ENCODE measurements at places on chromosomes 1 and 21. TPM values are rescaled to one million over a fixed set of nuclear protein-coding genes. Genes with fewer than 3 reads are reported as not detected.

DNA sequence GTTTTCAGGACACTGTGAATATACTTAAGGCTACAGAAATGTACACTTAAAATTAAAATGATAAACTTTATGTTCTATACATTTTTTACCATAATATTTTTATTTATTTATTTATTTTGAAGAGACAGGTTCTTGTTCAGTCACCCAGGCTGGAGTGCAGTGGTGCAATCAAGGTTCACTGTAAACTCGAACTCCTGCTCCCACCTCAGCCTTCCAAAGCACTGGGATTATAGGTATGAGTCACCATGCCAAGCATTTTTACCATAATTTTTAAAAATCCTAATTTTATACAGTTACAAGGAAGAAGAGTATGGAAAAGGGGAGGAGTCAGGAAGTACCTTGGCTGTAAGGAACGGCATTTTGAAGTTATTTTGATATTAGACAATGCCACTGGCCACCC, 23.6 kb upstream of the ANGPTL3 start:
- no peak overlapping the region for H3K4me3 ChIP-seq
- H3K36me3 ChIP-seq, result peaks cover 5% of the 10 kb centered on the region
- no peaks in the 10 kb centered on the region for H3K27me3 ChIP-seq
- H3K4me1 ChIP-seq, result no peaks in the 10 kb centered on the region
- no peak for DNase-seq

DNA sequence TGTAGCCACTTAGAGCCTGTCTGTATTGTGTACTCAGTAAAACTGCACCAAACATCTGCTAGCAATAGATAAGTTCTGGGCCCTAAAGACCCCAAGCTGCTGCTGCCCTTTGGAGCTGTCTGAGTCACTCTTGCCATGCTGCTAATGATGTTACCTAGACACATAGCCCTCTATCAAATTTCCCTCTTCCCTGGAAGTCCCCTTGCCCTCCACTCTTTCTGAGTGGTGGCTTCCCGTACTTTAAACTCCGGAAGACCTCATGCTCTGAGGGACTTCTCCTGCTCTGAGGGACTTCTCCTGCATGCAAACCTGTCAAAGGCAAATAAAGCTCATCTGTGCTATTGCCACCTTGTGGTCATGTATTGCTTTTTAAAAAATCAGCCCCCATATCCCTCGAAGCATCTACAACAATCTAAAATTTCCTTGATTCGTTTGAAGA, 34.0 kb downstream of the FH start:
- H3K27me3 ChIP-seq, result no peaks in the 10 kb centered on the region
- peak; percentile 73 for DNase-seq
- H3K27ac ChIP-seq, result no peak overlapping the region
- no peak overlapping the region for H3K4me3 ChIP-seq

DNA sequence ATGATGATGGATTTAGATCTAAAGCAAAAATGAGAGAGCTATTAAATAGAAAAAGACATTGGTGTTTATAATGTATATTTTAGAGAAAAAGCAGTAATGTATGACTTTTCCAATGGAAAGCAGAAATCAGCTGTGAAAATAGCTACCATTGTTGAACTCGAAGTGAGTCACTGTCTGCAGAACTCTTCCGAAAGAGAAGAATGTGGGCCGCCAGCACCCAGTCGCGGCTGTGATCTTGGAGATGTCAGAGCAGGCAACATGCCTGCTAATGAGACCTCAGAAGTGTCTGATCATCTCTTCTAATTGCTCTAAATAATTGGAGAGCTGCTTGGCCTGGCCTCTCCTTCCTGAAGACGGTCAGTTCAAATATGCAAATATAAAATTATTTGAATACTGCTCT, 333.6 kb upstream of the RUNX1 start:
- H3K27ac ChIP-seq, result no peak overlapping the region
- no peaks in the 10 kb centered on the region for H3K36me3 ChIP-seq
- no peak for DNase-seq
- H3K4me3 ChIP-seq, result no peak overlapping the region
- H3K27me3 ChIP-seq, result no peaks in the 10 kb centered on the region
- H3K4me1 ChIP-seq, result 0 out of 2 replicates have a peak, but pooled peaks cover 4% of the 10 kb centered on the region

DNA sequence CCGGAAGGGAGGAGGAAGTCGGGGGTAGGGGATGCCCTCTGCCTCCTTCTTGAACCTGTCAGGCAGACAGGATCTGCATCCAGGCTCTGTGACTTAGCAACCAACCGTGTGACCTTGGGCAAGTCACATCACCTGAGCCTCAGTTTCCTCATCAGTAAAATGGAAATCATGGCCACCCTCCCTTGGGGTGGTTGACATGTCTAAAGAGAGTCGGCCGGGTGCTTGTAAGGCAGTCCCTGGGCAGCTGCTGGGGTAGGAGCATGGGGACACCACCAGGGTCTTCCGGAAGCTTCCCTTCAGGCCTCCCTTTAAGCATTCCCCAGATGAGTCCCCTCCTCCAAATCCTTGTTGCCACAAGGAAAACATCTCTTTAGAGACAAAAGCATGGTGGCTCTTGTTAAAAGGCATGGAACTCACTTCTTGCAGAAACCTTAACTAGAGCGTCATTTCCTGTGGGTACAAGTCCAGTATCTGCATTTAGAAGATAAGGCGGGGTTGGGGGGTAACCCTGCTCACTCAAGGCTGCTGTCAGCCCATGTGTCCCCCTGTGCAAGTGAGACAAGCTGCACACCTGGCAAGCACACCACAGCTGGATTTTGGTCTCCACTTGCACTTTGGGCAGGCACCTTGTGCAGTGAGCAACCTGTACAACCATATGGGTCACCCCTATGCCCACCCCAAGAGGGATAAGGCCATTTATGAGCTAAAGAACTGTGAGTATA, 10.4 kb downstream of the CLCNKB start:
- no peaks in the 10 kb centered on the region for H3K36me3 ChIP-seq
- no peak overlapping the region for H3K27ac ChIP-seq
- no peak for DNase-seq
- no peaks in the 10 kb centered on the region for H3K27me3 ChIP-seq

- no peak for DNase-seq
- no peaks in the 10 kb centered on the region for H3K36me3 ChIP-seq
- H3K4me3 ChIP-seq, result no peak overlapping the region
- H3K27ac ChIP-seq, result no peak overlapping the region
- 0 out of 2 replicates have a peak, but pooled peaks cover 8% of the 10 kb centered on the region for H3K27me3 ChIP-seq
- H3K4me1 ChIP-seq, result no peaks in the 10 kb centered on the region
These were observed 131.8 kb downstream of the CAPN8 start for GRCh38 chr1:223533708-223534107.

DNA sequence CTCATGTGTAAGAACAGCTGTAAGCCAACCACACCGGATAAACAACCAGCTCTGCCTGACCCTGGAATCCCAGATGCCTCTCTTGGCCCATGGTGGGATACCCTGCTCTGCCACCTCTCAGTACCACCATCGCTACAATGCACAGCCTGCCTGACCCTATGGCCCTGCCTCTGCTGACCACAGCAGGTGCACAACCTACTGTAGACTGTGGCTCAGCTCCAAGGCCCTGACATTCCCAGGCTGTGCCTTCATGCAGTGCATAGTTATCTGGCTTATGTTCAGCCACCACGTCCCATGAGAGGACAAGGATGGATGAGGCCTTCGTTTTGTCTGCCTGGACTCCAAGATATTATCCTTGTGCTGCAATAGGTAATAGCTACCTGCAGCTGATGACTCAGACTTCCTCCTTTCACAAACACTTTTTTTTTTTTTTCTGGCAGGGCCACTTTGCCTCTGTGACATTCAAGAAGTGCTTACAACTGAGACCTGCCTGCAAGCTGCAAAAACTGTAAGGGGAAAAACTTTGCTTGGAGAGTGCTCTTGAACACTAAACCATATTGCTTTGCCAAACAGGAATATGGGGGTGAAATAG, 177.7 kb downstream of the URB2 start:
- H3K27me3 ChIP-seq, result peaks cover 24% of the 10 kb centered on the region
- DNase-seq, result peak; percentile 68
- no peak overlapping the region for H3K27ac ChIP-seq

GRCh38 chr21:42959728-42960127, 14.6 kb upstream of the PKNOX1 start:
- H3K27me3 ChIP-seq, result no peaks in the 10 kb centered on the region
- H3K27ac ChIP-seq, result no peak overlapping the region
- DNase-seq, result no peak
- H3K4me1 ChIP-seq, result peaks cover 26% of the 10 kb centered on the region
- H3K4me3 ChIP-seq, result no peak overlapping the region

- DNase-seq, result peak; percentile 69
- peak overlapping the region; percentile 48 for H3K27ac ChIP-seq
- no peaks in the 10 kb centered on the region for H3K27me3 ChIP-seq
- no peak overlapping the region for H3K4me3 ChIP-seq
These were observed 12.5 kb upstream of the GUCA2A start for GRCh38 chr1:42176902-42177519.

DNA sequence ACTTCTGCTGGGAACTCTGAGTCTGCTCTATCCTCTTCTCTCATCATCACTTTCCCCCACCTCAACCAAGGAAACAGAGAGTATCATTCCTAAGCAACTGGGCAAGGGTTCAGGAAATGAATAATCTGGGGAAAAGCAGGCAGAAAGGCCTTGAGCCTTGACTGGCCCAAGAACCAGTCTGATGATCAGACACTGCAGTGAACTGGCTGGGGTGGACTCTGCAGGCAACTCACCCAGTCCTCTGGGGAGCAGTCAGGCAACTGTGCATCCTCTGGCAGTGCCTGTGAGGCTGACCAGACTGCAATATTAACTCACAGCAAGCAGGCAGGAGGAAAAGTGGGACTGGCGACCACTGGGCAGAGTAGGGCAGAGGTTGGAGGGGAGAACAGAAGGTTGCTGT, 991 bp downstream of the ANKRD35 start:
- DNase-seq, result no peak
- no peaks in the 10 kb centered on the region for H3K36me3 ChIP-seq
- H3K27ac ChIP-seq, result no peak overlapping the region
- H3K27me3 ChIP-seq, result no peaks in the 10 kb centered on the region
- no peak overlapping the region for H3K4me3 ChIP-seq
- peaks cover 20% of the 10 kb centered on the region for H3K4me1 ChIP-seq

GRCh38 chr1:60102267-60103061, 28.9 kb upstream of the C1orf87 start:
- no peak overlapping the region for H3K4me3 ChIP-seq
- H3K4me1 ChIP-seq, result no peaks in the 10 kb centered on the region
- no peak for DNase-seq
- 0 out of 2 replicates have a peak, but pooled peaks cover under 1% of the 10 kb centered on the region for H3K27me3 ChIP-seq
- no peak overlapping the region for H3K27ac ChIP-seq

DNA sequence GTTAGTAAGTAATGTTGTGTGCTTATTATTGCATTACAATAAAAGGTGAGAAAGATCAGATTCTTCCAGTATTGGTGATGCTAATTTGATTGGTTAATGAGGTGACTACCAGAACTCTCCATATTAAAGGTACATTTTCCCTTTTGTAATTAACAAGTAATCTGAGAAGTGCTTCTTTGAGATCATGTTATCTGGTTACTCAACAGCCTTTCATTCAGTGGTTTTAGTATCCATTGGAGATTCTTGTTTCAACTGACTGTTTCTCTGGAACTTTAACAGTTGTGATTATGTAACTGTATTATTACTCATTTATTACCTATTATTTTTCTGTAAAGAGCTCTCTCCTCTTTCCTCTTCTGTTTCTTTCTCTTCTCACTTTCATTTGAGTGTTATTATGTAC, 86.7 kb downstream of the PEX14 start:
- no peak overlapping the region for H3K4me3 ChIP-seq
- no peak for DNase-seq
- no peaks in the 10 kb centered on the region for H3K36me3 ChIP-seq
- H3K27me3 ChIP-seq, result no peaks in the 10 kb centered on the region

DNA sequence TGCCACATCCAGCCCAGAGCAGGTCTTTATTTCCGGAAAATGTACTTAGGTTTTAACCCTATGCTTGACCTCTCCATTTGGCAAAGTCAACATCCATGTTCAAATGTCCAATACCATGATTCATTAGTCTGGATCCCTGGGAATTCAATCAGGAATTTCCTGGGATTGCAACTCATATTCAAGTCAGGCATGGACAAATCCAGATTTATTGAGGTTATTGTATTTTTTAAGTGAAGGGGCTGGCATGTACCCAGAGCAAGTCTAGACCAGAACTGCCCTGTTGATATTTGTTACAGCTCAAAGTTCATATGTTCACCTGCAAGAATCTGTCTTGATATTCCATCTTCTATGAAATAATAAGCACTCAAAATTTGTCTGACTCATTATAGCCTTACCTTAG, 521.1 kb downstream of the ADGRL2 start:
- H3K27me3 ChIP-seq, result no peaks in the 10 kb centered on the region
- 0 out of 2 replicates have a peak, but pooled peaks cover 8% of the 10 kb centered on the region for H3K4me1 ChIP-seq
- DNase-seq, result no peak
- no peak overlapping the region for H3K27ac ChIP-seq

GCLM gene
- total RNA-seq, result 26.0 TPM

BCL10 gene
- 28.1 TPM for total RNA-seq

OR10J1 gene
- total RNA-seq, result not detected
